ENCODE measurements at places on chromosomes 2 and 18.

- no peak for DNase-seq
Measured at GRCh38 chr2:42908518-42909200, 116.3 kb upstream of the HAAO start.

- DNase-seq = no peak
Measured at GRCh38 chr2:168180483-168180882, 66.9 kb downstream of the STK39 start.

- DNase-seq = no peak
Measured at GRCh38 chr2:185393091-185393490, 345.5 kb upstream of the FSIP2 start.

- no peak for DNase-seq
Measured at GRCh38 chr18:11521853-11522252, 87.5 kb upstream of the SLC35G4 start.

DNA sequence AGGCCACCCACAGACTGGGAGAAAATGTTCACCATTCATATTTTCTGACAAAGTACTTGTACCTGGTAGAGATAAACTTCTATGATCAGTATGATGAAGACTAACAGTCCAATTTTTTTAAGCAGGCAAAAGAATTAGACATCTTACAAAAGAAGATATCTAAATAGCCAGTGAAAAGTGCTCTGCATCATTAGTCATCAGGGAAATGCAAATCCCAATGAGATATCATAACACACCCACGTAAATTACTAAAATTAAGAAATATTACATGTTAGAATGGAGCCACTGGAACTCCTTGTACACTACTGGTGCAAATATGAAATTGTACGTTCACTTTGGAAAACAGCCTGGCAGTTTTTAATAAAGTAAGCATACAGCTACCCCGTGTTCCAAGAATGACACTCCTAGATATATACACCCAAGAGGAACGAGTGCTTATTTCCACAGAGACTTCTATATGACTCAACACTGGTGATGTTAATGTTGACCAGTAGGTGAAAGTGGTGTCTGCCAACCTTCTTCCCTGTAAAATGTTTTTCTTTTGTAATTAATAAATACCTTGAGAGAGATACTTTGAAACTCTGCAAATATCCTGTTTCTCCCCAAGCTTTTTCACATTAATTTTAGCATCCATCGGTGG lies 80.3 kb downstream of the NPAS2 start:
- DNase-seq = no peak

GRCh38 chr18:79504034-79504433 lies 108.3 kb downstream of the NFATC1 start:
- no peak for DNase-seq

- DNase-seq = no peak
Measured at GRCh38 chr2:157891643-157892041, 15.5 kb upstream of the ACVR1 start.

GRCh38 chr2:240636563-240637115 lies 11.4 kb downstream of the GPR35 start:
- no peak for DNase-seq

DNA sequence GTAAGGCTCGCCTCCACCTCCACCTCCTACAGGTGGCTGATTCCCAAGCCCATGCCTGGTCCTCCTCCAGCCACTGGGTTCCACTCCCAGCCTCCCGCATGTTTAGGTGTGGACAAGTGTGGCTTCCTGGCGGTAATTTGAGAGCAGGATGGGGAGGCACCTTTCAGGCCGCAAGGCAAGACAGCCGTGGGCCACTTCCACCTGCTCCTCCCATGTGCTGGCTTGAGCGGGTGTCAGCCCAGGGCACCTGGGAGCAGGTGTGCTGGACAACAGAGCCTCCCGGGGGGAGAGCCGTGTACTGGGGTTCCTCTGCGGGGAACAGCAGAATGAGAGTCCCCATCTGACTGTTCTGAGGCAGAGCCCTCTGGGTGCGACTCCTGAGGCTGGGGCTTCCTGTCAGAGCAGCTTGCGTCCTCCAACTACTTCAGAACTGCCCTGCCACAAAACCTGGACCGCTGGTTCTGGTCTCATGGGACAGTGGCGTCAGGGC lies 83.9 kb downstream of the TPO start:
- no peak for DNase-seq

DNA sequence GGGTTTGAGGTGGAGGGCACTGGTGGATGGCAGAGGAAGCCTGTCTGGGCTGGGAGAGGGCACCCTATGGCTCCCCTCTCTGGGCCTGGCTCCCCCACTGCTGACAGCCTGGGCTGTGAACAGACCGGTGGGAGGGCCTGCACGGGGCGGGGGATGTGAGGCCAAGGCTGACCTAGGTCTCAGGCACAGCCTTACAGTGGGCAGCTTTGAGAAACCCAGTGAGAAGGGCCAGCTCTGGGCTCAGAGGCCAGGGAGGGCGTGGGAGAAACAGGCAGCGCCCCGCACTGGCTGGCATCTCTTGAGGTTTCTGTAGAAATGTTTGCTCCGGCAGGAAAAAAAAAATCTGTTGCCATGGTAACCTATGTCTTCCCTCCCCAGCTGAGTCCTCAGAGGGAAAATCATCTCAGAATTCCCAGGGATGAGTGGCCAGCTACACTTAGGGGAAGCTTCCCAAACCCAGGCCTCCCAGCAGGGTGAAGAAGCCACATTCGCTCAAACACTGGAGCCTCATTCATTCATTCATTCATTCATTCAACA lies 71.7 kb upstream of the TAF1B start:
- no peak for DNase-seq

All from NCI-H446 treated with DMSO at 0.1 percent for 48 hours (cell line).